ENCODE measurements at places on chromosomes 7 and 10. TPM values are rescaled to one million over a fixed set of nuclear protein-coding genes. Genes with fewer than 3 reads are reported as not detected.

The SMO gene
- total RNA-seq, result 17.9 TPM

The PTF1A gene
- total RNA-seq, result not detected

The CELF2 gene
- 2.0 TPM for total RNA-seq

The HOXA9 gene
- total RNA-seq, result not detected

The FAM221A gene
- total RNA-seq, result 0.21 TPM

The PTPRZ1 gene
- total RNA-seq, result 22.5 TPM

The KLLN gene
- 0.28 TPM for total RNA-seq

The TTYH3 gene
- total RNA-seq, result 47.4 TPM

The MYO3A gene
- not detected for total RNA-seq

The C7orf33 gene
- not detected for total RNA-seq

The APBB1IP gene
- total RNA-seq, result not detected

The C7orf57 gene
- 0.14 TPM for total RNA-seq

The ELFN1 gene
- total RNA-seq, result 0.07 TPM

The TEX36 gene
- total RNA-seq, result not detected

The H2BK1 gene
- total RNA-seq, result not detected

The TNS3 gene
- 17.8 TPM for total RNA-seq

The POM121C gene
- 7.4 TPM for total RNA-seq
